Fibroblast of lung (primary cell): ENCODE measurements at places on chromosomes 1 and 21. TPM values are rescaled to one million over a fixed set of nuclear protein-coding genes. Genes with fewer than 3 reads are reported as not detected.

TMOD4 gene
- 0.41 and 0.53 TPM in 2 replicates for polyA plus RNA-seq

LCE1D gene
- not detected in 2 replicates for polyA plus RNA-seq

DNA sequence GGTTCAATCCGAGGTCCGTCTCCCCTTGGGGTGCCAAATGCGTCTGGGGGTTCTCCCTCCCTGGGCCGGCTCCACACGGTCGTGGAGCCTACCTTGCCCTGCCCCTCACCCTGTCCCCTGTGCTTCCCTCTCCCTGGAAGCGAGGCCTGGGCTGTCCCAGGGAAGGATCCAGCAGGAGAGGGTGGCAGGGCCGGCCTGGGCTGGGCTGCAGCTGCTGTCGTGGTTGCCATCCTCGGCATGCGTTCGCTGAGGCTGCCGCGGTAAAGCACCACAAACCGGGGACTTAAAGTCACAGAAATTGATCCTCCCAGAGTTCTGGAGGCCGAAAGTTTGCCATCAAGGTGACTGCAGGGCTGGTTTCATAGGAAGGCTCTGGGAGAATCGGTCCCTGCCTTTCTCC lies 123.0 kb upstream of the TMPRSS2 start:
- DNase-seq, result no peak

DNA sequence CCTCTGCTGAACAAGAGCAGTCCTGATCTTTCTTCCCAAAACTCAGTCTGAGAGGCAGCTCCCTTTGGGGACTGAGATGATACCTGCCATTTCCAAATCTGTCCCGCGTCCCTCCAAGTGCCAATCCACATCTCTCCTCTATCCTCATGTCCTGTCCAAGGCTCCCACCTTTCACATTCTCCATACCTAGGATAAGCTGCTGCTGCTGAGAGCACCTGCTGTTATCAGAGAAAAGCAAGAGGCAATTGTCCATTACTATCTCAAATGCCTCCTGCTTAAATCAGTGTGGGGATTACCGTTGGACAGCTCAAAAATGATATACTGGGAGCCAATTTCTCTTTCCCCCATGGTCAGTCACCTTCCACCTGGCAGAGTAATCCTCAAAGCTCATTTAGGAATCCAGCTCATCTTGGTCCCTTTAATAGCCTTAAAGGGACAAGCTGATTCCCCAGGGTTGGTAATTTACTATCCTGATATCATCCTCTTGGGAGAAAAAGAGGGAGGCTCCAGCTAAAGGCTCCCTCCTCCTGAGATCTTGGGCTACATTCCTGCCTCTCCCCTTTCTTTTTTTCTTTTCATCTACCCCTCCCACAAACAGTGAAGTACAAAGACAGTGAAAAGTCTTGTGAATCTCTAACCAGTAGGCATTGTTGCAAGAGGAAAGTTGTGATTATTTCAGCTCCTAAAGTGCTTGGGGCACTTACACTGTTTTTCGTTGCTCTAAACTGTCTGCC lies 278.1 kb upstream of the CAMK1G start:
- DNase-seq, result no peak

DNA sequence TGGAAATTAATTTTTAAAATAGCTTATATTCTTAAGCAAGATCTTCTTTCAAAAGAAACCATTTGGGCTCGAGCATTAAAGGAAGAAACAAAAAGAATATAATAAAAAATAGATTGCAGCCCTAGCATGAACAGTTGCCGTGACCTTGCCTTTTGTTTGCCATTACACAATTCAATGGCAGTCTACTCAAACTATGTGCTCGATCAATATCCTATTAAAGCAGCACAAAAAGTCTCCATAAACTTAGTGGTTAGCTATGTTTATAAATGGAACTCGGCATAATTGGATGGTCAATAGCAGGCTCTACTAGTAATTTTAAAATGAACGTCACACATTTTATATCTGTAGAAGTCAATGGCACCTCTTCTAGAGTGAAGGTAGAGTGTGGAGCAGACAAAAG lies 256.5 kb downstream of the NFIA start:
- DNase-seq, result no peak

MSH4 gene
- 0.02 TPM in 1 of 2 replicates, not detected in the other for polyA plus RNA-seq

DNA sequence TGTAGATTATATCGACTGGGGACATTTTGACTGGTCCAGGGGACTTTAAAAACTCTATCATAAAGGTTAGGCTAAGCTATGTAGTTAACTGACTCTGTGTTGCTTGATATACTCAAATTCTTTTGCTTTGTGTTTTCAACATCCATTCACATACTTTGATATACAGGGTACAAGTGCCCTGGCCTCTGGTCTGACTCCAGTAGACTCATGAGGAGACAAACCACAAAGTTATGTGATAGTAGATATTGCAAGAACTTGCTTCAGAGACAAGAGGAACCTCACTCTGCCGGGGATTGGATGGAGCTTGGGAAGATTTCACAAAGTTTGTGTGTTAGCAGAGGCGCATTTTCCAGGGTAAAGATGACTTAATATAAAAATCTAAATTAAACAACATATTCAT lies 1.3 kb downstream of the GORAB start:
- peak; percentile 72 for DNase-seq

DNA sequence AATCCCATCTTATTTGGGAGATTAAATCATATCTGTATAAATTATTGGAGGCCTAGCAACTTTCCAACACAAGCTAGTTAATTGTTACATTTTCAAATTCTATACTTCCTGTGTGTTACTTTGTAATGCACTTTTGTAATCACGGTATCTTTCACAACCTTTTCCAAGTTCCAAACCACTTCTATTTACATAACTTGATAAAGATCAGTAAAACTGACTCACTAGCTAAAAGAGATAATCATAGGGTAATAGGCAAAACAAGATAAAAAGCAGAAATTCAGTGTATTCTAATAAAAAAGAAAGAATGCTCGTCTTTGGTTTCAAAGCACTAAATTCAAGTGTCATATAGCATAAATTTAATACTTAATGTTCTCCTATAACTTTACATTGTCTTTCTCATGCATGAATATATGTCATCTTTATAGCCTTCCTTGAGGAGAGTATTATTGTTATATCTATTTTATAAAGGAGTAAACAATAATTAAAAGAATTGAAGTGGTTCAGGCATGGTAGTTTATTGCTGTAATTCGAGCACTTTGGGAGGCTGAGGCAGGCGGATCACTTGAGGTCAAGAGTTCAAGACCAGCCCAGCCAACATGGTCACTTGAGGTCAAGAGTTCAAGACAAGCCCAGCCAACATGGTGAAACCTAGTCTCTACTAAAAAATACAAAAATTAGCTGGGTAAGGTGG lies 66.4 kb downstream of the RGS13 start:
- peak; percentile 89 for DNase-seq

ALDH4A1 gene
- polyA plus RNA-seq, result 6.9 and 8.3 TPM in 2 replicates

GRCh38 chr1:152645146-152645545 lies 18.0 kb upstream of the LCE2D start:
- DNase-seq, result no peak

VTCN1 gene
- 0.03 TPM in 1 of 2 replicates, not detected in the other for polyA plus RNA-seq

GRCh38 chr1:165468253-165468652 lies 23.3 kb upstream of the RXRG start:
- no peak for DNase-seq
